HEK293T (cell line): ENCODE measurements at places on chromosomes 16 and 17.

- no peak for DNase-seq
These were observed 2.4 kb downstream of the ZNF267 start for GRCh38 chr16:31875928-31876547.

- DNase-seq = no peak
These were observed 16.6 kb downstream of the GP2 start for GRCh38 chr16:20310421-20311395.

GRCh38 chr16:79728048-79728922, 127.7 kb upstream of the MAF start:
- no peak for DNase-seq

DNA sequence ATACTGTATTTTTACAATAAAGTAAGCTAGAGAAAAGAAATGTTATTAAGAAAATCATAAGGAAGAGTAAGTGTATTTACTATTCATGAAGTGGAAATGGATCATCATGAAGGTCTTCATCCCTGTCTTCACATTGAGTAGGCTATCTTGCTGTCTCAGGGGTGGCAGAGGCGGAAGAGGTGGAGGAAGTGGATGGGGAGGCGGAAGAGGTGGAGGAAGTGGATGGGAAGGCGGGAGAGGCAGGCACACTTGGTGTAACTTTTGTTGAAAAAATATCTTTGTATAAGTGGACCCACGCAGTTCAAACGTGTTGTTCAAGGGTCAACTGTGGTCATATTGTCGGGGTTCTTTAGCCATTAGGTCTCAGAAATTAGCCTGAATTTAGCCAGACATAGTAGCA, 50.2 kb downstream of the PIGL start:
- no peak for DNase-seq

- DNase-seq = no peak
These were observed 229.2 kb downstream of the MSI2 start for GRCh38 chr17:57485566-57485865.

DNA sequence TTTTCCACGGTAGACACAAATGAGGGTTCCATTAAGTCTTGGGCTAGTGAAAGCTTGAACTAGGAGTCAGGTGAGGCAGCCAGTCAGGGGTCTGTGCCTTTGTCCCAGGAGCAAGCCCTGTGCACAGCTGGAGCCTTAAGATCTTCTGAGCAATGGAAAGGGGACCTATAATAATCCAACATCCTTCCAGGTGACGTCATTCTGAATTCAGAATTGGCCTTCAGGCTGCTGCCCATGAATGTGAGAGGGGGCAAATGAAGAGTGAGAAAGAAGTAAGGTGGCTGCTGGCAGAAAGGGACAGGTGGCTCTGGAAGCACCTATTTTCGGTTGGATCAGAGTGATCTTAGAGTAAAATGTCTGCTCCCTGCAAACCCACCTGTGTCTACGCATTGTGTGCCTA, 488.1 kb upstream of the CDH5 start:
- DNase-seq = no peak

DNA sequence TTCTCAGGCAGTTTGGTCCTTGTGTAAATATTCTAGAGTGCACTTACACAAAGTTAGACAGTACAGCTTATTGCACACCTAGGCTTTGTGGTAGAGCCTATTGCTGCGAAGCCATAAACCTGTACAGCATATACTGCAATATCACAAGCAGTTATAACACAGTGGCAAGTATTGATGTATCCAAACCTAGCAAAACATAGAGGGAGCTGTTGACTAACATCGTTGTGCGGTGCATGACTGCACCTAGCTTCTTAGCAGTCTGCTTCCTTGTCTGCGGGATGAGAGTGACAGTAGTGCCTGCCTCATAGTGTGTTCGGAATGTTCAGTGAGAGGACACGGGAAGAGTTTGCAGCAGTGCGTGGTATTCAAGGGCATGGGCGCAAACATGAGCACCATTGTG, 78.9 kb downstream of the MPRIP start:
- DNase-seq = no peak

- DNase-seq = no peak
These were observed 56.4 kb downstream of the TBC1D16 start for GRCh38 chr17:79979221-79979741.

- DNase-seq = no peak
These were observed 68.0 kb upstream of the ATP2A3 start for GRCh38 chr17:4032245-4032644.

- DNase-seq = no peak
These were observed 9.9 kb upstream of the MEAK7 start for GRCh38 chr16:84514295-84514873.

DNA sequence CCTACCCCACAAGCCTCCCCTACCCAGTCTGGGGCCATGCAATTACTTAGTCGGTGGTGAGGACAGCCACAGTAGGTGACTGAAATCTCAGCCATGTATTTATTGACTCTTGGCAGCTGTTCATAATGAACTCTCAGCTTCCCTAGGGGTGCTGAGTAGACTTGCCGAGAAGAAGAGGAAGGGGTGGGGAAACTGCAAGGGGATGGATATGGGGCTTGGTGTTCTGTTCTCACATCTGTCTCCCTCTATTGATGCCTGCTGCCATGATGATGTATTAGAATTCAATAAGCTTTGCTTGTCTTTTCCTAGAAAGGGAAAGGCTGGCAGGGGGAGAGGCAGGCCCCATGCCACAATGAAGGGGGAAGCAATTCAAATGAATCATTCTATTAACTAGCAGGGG, 112.9 kb downstream of the GP2 start:
- no peak for DNase-seq

DNA sequence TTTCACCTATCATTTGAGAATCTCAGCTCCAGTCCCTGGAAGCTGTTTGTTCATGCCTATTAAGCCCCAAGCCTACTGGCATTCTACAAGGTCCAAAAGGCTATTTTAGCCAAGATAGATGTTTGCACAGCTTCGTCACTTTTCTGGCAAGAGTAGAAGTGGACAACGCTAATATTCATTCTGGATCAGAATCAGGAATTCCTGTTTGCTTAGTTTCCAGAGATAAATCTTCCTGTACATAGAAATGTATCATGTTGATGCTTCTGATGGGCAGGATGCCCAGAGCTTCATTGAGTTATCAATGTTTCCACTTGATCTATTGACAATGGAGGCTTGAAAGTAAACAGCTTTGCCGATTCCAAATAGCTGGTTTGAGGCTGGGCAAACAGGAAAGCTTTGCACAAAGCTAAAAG, 260.7 kb upstream of the CA10 start:
- no peak for DNase-seq

GRCh38 chr17:76704805-76705204, 6.0 kb downstream of the MXRA7 start:
- DNase-seq = no peak

DNA sequence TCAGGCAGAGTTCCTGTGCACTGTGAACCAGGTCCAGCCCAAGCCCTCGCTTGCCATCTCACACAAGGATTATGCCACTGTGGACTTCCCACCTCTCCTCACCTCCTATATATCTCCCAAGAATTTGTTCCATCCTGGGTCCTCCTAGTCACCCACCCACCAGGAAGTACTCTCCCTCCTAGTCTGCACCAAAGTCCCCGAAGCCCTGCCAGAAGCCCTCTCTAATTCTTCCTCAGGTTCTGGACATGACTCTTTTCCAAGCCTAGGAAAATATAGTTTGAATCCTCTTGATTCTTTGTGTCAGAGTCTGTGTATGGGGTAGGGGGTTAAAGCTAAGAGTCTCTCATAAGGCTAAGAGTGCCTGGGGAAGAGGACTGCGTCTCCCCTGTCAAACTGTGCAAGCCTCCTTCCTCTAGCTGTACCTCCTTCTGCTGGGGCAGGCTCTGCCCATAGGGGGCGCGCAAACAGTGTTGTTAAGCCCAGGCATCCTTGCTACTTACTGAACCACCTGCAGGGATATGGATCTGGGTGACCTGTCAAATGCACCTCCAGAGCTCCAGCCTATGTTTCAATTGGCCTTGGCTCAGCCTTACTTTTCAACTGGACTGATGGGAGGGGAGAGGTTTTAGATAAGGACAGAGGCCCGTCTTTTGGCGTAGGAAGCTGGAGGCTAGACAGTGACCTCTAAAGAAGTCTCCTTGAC, 16.6 kb upstream of the DLX4 start:
- peak; percentile 91 for DNase-seq

GRCh38 chr17:79572136-79572925, 38.5 kb downstream of the RBFOX3 start:
- DNase-seq = no peak

DNA sequence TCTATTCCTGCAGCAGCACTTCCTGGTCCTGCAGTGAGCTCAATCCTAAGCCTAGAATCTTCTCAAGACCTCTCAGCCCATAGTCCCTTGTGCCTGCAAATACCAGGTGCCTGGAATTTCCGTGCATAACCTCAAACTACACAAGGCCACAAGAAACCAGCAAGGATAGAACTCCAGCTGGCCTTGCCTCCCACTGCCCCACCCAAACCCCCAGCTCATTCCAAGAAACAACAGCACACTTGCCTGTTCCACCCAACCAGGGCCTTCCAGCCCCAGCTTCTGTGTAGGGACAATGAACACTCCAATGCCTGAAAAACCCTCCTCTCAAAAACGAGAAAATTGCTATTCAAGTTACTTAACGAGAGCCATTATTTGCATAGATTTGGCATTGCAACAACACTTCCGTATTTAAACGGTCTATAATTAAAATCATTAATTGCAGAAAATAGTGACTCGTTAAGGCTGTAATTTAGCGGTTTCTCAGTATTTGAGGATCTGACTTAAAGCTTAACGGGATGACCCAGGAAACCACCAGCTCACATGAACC, 147.0 kb downstream of the C16orf78 start:
- DNase-seq = no peak

DNA sequence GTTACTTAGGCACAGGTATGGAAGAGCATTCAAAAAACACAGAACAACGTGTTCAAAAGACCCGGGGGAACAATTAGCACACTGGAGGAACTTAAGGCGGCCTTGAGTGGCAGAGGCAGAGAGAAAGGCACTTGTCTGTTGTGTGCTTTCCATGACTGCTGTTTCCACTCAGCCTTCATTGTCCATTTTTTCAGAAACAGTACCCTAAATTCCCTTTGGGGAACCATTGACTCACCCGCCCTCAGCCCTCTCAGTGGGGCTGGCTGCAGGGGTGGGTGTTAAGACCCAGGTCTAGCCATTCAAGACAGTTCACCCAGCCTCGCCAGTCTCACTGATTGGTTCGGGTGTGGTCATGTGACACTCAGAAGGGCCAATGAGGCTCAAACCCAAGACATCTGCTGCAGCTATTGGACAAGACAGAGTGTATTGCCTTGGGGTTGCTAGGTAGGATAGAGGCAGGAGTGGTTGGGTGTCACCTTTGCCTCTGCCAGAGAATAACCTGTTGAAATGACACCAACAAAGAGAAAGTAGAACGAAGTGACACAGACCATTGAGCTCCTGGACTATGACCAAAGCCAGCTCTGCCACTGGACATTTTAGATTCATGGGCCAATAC, 19.6 kb upstream of the CEP20 start:
- peak; percentile 71 for DNase-seq

- DNase-seq = no peak
These were observed 114.0 kb upstream of the METRNL start for GRCh38 chr17:82965371-82965770.

- DNase-seq = no peak
These were observed 19.8 kb downstream of the SREBF1 start for GRCh38 chr17:17816831-17817551.

- DNase-seq = no peak
These were observed 140.9 kb downstream of the KCNJ2 start for GRCh38 chr17:70310221-70310672.

GRCh38 chr16:53219371-53219770, 164.6 kb downstream of the CHD9 start:
- no peak for DNase-seq

- DNase-seq = no peak
These were observed 52.3 kb downstream of the RPTOR start for GRCh38 chr17:80596760-80597608.

- peak; percentile 6 for DNase-seq
These were observed 789.9 kb upstream of the KIF2B start for GRCh38 chr17:53032861-53033271.

GRCh38 chr16:58025351-58026138, at the start of gene MMP15:
Gene MMP15 (plus strand): TSS chr16:58025754. CDS start chr16:58026351, 597 bp downstream.
- peak; percentile 76 for DNase-seq

DNA sequence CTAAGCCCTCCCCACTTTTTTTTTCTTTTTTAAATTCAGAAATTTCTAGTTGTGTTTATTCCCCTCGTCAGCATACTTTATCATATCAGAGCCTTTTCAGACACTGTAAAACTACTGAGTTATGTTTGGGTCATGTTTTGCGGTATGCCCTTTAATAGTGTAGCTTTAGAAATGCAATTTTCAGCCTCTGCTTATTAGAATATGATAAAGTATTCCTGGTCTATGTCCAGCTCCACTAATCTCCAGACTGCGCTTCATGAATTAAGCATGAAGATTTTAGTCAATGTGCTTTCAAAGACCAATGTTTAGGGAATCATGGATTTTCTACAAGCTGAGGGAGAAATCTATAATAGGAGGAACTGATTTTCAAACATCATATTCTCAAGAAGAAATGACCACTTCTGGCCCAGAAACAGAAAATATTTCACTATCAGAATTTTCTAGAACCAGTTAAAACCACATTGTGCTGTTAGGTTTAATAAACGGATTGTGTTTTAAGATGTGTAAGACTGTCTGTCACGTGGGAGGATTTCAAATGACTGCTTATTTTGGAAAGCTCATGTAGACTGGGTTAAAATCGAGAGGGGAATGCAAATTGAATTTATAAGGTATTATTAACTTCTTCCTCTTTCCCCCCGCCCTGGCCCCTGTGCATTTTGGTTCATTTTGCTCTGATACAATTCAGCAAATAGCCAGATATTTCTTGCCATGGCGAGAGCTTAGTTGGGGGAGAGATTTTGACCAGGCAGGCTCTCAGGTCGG, 498.5 kb downstream of the WWOX start:
- no peak for DNase-seq

- DNase-seq = no peak
These were observed 2.9 kb upstream of the EPX start for GRCh38 chr17:58189436-58190146.

GRCh38 chr16:78729687-78730086, 630.2 kb downstream of the WWOX start:
- DNase-seq = no peak

DNA sequence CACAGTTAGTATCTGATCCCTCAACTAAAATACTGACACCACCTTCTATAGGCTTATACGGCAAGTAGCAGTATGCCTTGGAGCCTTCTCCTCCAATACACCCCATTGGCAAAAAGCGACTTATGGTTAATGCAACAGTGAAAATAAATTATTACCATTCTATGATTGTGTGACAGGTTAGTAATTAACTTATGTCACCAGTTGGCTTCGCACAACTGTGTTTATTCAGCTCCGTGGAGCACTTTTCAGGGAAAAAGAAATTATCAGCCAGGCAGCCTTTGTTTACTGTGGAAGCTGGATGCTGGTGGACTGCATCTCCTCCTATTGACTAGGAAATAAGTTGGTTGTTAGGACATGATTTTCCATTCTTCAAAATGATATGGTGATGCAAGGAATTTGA, 833.8 kb upstream of the RBFOX1 start:
- DNase-seq = no peak

DNA sequence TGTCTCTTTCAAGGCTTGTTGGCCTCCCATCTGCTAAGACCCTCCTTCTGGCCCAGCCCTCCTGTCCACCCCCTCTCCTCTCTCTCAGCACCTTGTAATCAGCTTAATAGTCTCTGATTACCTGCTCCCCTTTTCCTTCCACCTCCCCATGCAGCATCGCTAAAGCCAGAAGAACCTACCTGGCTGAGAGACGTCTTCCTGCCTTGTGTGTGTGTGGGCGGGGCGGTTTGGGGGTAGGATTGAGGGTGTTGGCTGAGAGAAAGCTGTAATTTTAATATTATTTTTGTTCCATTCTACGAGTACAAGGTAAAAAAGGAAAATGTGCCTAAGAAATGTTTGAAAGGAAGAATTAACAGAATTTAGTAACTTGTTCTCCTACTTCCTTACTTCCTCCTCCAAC, 3.4 kb downstream of the DNAH9 start:
- DNase-seq = no peak

GRCh38 chr17:36095992-36096391, 6.0 kb upstream of the CCL3 start:
- no peak for DNase-seq
